GM12864 (cell line): ENCODE measurements at places on chromosomes 4 and X.

DNA sequence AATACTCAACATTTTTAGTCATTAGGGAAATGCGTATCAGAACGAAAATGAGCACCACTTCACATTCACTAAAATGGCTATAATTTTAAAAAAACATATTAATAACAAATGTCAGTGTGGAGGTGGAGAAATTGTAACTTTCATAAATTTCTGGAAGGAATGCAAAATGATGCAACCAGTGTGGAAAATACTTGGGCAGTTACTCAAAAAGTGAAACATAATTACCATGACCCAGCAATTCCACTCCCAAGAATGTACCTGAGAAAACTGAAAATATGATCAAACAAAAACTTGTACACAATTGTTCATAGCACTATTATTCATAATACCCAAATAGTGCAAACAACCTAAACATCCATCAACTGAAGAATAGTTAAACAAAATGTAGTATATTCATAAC is 76.1 kb upstream of the FAM241A start:
- no peak for DNase-seq

DNA sequence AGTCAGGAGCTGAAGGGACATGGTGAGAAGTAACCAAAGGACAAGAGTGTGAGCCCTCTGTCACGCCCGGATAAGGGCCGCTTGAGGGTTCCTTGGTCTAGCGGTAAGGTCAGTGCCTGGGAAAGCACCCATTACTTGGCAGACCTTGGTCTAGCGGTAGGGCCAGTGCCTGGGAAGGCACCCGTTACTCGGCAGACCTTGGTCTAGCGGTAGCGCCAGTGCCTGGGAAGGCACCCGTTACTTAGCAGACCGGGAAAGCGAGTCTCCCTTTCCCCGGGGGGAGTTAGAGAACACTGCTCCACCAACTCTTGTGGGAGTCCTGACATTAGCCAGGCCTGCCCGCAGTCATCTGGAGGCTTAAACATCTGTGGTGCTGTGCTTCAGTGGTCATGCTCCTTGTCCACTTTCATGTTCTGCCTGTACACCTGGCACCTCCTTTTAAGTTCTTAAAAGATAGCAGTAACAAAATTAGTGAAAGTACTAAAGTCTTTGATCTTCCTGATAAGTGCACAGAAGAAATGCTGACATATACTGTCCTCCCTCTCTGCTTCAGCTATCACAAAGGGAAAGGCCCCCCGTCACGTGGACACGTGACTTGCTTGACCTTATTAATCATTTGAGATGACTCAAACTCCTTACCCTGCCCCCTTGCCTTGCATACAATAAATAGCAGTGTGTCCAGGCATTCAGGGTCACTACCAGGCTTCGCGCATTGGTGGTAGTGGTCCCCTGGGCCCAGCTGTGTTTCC is 9.3 kb upstream of the SEC24B start:
- no peak for DNase-seq

DNA sequence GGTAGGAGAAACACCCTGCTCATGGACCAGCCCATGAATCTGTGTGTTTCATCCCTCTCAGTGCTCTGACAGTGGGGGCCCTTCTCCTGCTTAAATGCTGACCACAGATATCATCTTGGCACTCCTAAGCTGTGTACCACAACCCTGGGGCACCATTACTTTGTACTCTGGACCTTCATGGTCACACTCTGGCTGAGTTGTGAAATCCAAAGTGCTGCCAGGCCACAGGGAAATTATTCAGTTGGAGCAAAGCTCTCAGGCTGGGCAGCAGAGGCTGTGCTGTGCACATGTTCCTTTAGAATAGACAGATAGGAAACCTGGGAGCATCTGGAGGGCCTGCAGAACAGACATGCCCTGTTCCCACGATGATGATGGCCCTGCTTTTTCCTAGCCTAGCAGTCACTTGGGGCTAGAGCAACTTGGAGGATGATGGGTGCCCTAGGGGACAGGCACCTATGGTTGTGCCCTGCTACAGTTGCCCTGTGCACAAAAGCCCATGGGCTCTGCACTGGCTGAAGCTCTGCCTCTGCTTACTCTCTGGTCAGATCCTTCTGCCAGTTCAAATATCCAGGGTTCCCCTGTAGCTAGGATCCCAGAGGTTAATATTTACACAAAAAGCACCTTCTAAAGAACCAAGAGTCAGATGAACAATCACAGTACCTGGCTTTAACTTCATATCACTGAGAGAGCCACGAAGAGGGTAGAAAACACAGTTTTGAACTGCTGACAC is 48.5 kb upstream of the CDX4 start:
- no peak for DNase-seq

GRCh38 chrX:37686369-37686995 is 891 bp downstream of the XK start:
- DNase-seq, result no peak

DNA sequence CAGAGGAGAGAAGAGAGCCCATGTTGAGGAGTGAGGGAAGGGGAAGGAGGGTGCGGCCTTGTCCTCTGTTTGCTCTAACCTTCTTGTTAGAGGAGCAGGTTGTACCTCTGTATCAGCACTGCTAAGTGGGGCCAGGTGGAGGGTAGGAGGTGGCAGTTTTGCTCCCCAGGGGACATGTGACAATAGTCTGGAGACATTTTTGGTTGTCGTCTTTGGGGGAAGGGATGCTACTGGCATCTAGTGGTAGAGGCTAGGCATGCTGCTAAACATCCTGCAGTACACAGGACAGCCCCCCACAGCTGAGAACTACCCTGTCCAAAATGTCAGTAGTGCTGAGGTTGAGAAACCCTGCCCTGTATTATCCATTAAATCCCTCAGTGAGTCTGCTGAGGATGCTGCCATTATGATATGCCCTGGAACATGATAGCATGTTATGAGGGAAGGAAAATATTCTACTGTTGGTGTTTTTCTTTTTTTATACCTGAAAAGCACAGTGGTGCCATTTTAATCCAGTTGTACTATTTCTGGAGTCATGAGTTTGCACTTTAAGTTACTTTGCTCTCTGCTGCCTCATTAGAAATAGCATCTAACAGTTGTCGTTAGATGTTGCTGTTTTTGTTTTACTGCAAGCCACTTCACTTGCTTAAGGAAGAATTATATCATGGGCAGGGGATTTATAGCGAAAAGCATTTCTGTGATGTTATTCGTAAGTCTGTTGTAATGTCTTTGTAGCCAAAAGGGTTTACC is 90.6 kb downstream of the LRP2BP start:
- DNase-seq, result peak; percentile 71

- no peak for DNase-seq
These were observed 976.2 kb downstream of the RAB28 start for GRCh38 chr4:12507868-12508481.

- DNase-seq, result no peak
These were observed 129.6 kb upstream of the MED14 start for GRCh38 chrX:40864972-40865371.

DNA sequence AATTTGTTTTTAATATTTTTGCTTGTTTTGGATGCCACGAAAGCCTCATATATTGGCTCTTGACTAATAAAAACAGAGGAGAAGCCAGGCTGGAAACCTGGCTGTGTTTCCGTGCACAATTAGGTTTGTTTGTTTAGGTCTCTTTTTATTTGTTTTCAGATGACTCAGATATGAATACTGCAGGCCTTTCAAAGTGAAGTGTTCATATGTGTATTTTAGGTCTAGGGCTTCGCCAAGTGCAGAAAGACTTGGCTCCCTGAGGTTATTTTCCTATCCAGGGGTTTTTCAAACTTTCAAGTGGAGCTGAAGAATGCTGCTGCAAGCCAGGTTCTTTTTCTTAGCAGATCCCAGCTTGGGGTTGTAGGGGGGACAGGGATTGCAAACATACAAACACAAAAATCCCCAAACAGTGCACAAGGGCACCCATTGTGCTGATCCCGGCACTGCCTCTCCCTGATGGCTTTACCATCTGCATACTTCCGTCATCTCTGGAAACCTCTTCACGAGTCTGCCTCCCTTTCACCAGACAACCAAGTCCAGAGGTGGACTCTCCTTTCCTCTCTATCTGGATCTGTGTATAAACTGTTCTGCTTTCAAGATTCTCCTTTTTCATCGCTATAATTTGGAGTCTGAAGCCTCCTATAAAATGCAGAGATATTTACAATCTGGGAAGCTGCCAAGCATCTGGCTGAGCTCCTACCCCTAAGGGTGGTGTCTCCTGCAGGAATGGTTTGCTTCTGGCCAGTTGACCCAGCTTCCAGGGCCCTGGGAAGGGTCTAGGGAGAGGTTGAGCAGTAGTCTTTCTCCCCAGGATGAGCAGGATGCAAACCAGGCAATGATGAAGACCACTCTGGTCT is 108.6 kb downstream of the SMIM20 start:
- DNase-seq, result no peak

- no peak for DNase-seq
These were observed 54.1 kb upstream of the WDR17 start for GRCh38 chr4:176011529-176011928.

GRCh38 chr4:174538123-174538875 is 16.0 kb upstream of the HPGD start:
- DNase-seq, result peak; percentile 67

GRCh38 chr4:162700358-162700757 is 466.3 kb downstream of the NAF1 start:
- DNase-seq, result no peak

GRCh38 chr4:161457311-161457710 is 706.5 kb downstream of the FSTL5 start:
- DNase-seq, result no peak

GRCh38 chrX:110692866-110693265 is 102.8 kb downstream of the CHRDL1 start:
- DNase-seq, result no peak

DNA sequence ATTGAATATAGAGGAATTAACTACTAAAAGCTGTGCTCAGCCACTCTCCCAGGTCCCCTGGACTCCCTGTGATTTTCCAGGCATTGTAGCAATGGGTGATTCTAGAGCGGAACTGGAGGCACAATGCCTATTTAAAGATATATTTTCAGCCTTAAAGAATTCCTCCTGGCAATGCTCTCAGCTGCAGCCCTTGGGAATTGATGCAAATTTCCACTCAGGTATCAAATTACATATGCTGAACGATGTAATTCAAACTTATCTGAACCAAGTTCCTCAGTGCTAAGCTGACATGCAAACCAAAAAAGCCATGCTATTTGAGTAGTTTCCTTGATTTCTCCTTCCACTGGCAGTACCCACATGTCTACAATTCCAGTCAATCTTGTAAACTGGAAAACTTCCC is 86.3 kb upstream of the GABRA3 start:
- no peak for DNase-seq

DNA sequence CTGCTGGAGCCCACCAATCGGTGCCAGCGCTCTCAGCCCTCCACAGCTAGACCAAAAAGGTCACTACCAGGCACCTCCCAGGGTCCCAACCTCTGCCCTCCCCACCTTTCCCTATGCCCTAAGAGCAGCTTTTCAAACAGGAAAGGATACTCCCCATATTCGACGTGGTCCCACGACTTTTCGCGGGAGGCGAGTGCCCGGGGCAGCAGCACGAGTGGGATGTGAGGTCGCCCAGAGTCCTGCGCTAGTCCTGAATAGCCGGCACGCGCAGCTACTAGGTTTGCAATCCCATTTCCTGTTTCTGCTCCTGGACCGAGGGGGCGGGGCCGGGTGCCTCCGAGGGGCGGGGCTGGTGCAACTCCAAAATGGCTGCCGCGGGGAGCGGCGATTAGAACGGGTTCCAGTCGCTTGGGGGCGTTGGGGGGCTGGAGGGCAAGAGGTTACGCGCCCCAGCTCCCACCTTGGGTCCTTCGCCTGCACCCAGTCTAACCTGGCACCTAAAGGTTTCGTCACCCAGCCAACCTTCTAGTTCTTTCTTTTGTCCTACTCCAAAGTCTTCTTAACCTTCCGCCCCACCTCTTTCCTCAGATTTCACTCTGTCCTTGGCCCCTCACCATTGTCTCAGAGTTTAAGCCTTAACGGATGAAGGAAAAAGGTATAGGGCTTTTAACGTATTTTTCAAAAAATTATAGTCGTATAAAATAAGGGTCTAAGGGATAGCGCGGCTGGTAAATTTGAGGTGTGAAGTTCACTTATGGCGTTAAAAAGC is 85.0 kb upstream of the TENT5D start:
- DNase-seq, result no peak

DNA sequence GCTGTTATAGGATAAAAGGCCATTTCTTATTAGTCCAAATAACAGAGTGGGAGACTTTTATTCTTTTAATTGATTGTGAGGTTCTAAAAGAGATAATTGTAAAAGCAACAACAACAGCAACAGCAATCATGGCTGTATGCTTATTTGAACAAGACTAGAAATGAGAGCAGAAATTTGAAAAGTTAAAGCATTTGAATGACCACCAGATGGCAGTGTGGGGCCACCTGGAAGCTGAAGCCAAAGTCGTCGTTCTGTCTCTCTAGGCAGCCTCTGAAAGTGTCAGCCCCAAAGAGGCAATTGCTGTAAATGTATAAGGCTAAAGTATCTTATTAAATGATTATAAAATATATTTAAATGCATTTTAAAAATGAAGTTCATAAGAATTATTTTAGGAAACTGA is 42.2 kb downstream of the SH2D1A start:
- peak; percentile 16 for DNase-seq

GRCh38 chr4:13547485-13548041 is 3.3 kb upstream of the NKX3-2 start:
- DNase-seq, result no peak

- DNase-seq, result no peak
These were observed 74.7 kb downstream of the CEP44 start for GRCh38 chr4:174358410-174358809.

GRCh38 chrX:110699109-110699508 is 96.5 kb downstream of the CHRDL1 start:
- DNase-seq, result no peak

GRCh38 chr4:126718136-126718535 is 914.6 kb upstream of the INTU start:
- no peak for DNase-seq

GRCh38 chr4:107065201-107065600 is 29.1 kb upstream of the DKK2 start:
- DNase-seq, result no peak

DNA sequence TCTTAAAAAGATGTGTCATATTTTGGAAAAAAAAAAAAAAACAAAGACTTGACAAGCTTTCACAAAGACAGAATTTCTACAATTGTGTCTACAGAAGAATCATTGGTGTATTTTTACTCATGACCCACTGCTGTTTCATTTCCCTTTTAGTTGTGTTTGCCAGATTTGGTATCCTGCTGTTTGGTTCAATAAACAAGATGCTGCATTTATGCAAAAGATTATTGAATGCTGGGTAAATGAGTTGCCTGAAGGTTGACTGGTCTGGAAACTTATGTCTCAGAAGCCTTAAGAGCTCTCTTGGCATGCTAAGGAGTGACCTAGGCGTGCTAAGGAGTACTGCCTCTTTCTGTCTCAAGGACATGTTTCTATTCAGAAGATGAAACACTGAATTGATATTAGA is 64.9 kb upstream of the NPY2R start:
- no peak for DNase-seq

GRCh38 chr4:46852800-46853199 is 56.2 kb downstream of the COX7B2 start:
- DNase-seq, result no peak

DNA sequence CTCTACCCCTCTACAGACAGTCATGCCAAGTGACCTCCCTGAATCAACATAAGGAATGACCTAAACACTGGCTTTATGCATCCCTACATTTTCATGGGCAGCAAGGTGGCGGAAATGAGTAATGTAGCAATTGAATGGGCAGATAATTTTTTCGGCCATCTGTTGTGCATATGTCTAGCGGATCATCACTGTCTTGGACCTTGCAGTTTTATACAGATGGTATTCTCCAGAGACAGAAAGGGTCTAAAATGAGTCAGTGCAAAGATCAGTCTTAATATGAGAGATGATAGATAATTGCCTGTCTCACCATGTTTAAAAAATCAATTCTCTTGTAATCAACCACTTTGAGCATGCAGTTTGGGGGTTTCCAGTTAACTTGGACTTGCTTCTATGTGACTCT is 177.3 kb upstream of the DKK2 start:
- no peak for DNase-seq
